ENCODE measurements at places on chromosomes 7 and 10. TPM values are rescaled to one million over a fixed set of nuclear protein-coding genes. Genes with fewer than 3 reads are reported as not detected.

- no peak for DNase-seq
These were observed 28.5 kb downstream of the CHCHD3 start for GRCh38 chr7:133053321-133053891.

The OR6V1 gene
- not detected for polyA plus RNA-seq

DNA sequence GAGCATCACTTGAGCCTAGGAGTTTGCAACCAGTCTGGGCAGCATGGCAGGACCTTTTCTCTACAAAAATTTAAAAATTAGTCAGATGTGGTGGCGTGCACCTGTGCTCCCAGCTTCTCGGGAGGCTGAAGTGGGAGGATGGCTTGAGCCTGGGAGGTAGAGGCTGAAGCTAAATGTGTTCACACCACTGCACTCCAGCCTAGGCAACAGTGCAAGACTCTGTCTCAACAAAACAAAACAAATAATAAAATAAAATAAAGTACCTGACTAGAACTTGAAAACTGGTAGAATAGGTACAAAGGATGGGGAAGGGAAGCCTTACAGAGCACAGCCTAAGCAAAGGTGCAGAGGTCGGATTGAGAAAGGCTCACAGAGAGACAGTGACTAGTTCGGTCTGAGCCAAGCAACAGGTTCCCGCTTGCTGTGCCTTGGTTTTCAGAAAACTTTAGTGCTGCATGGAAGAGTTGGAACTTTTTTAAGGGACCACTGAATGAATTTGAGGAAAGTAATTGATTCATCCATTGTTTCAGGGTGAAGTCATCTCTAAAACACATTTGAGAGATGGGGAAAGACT, 100.1 kb upstream of the STK17A start:
- DNase-seq: no peak

GRCh38 chr10:70540089-70540788, 61.7 kb downstream of the PALD1 start:
- DNase-seq: peak; percentile 87

- no peak for DNase-seq
These were observed 80.3 kb downstream of the SPDYE5 start for GRCh38 chr7:75572396-75572795.

GRCh38 chr7:106485031-106485551, 175.9 kb downstream of the CCDC71L start:
- no peak for DNase-seq

The BRI3 gene
- polyA plus RNA-seq: 108 TPM

DNA sequence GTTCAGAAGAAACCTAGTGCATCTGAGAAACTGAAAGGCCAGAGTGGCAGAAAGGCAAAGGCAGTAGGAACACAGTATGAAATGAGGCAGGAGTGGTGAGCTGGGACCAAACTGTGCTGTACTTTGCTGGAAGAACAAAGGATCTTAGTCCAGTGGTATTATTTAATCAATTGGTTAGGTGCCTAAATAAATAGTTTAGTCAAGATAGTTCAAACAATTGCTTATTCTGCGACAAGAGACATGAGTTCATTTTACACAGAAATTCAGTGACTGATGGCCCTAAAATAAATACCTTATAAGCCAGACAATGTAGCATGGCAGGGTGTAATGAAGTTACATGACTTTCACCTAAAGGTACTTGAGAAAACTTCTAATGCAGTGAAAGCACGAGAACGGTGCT, 181.8 kb upstream of the LRRN3 start:
- DNase-seq: no peak

- no peak for DNase-seq
These were observed 17.9 kb downstream of the PRKCQ start for GRCh38 chr10:6562221-6562620.

The NODAL gene
- not detected for polyA plus RNA-seq

The PAX2 gene
- polyA plus RNA-seq: not detected

The CFAP46 gene
- 4.9 TPM for polyA plus RNA-seq

GRCh38 chr7:21850531-21851285, 95.0 kb downstream of the CDCA7L start:
- DNase-seq: no peak

DNA sequence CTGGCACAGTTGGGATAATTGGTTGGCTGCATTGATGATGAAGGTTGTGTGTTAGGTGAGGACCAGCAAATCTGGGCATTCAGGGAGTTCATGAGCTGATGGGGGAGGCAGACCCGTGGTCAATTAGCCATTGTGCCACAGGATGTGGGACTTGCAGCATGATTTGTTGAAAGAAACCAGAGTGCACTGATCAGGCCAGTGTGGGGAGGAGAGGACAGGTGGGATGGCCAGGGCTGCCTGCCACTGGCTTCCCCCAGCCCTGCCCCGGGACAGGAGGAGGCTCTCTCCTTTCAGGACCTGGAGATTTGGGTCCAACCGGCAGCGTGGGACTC, 4.3 kb downstream of the CLIP2 start:
- DNase-seq: peak; percentile 27

- DNase-seq: peak; percentile 10
These were observed 255.1 kb downstream of the OTUD1 start for GRCh38 chr10:23693925-23694324.

DNA sequence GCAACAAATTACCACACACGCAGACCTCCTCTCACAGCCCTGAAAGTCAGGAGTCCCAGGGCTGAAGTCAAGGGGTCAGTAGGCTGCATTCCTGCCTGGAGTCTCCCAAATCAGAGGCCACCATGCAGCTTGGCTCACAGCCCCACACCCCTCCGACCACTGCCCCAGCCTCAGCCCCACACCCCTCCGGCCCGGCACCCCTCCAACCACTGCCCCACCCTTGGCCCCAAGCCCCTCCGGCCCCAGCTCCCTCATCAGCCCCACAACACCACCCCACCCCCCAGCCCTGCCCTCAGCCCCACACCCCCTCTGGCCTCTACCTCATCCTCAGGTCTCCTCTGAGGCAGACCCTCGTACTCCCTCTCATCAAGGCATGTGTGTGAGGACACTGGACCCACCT, 85.7 kb downstream of the DIP2C start:
- no peak for DNase-seq

DNA sequence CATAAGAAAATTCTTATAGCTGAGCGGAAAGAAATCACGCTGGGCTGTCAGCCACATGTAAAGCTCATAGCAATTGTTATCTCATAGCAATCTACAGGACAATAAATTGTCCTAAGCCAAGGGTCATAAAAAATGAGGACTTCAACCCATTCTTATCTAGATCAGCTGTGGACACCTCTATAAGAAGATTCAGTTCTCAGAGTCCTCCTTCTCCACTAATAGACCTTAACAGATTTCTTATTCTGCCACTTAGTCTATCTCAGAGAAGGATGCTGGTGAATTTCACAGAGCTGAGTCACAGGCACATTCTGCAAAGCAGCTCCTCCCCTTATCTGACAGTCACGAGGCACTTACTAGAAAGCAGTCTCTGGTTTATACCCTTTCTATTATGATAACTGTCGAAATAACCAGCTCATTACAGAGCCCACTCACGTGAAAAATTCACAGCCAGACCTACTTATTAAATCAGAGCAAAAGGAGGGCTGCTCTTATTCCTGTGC, 185.3 kb upstream of the PCLO start:
- peak; percentile 53 for DNase-seq

The VSTM4 gene
- 0.39 TPM for polyA plus RNA-seq

- DNase-seq: peak; percentile 67
These were observed 122.3 kb upstream of the LYZL2 start for GRCh38 chr10:30751678-30752331.

GRCh38 chr7:148702876-148703670, 4.4 kb downstream of the CUL1 start:
- no peak for DNase-seq

DNA sequence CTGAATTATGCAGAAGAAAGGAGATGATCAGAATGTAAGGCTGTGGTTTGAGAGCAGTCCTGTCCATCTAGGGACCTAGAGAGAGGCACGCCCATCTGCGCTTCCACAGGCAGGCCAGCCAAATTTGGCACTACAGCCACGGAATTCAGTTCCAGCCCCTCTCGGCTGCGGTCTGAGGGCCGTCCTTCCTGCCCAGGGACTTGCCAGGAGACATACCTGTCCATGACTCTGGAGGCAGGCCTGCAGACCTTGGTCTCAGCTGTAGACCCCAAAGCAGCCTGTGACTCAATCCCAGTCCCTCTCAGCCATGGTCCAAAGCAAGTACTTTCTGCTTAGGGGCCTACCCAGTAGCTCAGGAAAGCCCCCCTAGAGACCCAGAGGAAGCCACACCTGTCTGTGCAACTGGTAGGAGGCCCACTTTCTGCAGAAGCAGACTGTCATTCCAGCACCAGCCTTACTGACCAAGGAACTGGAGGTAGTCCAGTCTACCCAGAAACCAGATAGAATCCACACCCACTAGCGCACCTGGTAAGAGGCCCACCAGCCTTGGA, 720.9 kb downstream of the PARD3 start:
- DNase-seq: no peak

The C10orf67 gene
- 1.1 TPM for polyA plus RNA-seq

DNA sequence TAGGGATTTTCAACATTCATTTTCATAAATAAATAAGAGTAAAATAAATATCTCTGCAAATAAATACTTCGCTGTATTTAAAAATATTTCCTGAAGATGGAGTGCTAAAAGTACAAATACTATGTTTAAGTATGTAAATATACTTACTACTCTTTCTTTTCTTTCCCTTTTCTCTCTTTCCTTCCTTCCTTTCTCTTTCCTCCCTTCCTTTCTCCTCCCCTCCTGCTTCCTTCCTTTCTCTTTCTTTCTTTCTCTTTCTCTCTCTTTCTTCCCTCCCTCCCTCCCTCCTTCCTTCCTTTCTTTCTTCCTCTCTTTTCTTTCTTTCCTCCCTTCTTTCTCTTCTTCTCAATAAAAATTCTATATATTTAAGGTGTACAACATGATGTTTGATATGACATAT, 496.1 kb downstream of the CCSER2 start:
- no peak for DNase-seq

The PON3 gene
- not detected for polyA plus RNA-seq

The RADIL gene
- 4.3 TPM for polyA plus RNA-seq

GRCh38 chr10:3514691-3515090, 270.3 kb downstream of the KLF6 start:
- DNase-seq: no peak

The GJC3 gene
- polyA plus RNA-seq: not detected

DNA sequence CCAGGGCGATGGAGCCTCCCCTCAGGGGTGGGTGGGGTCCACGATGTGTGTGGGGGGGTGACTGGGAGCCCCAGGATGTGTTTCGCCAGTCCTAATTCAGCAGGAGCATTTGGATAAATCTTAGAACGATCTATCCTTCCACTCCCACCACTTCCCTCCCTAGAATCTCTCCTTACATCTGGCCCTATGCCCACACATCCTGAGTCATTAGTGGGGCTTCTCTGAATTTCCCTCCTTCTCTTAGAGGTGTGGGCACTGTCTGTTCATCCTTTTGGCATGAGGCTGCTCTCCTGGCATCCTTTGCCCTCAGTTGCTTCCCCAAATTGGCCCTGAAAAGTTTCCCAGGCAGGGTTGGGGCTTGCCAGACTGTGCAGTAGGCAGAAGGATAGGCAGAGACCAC, 1.6 kb downstream of the GHRHR start:
- no peak for DNase-seq

The KLHDC10 gene
- polyA plus RNA-seq: 17.8 TPM

DNA sequence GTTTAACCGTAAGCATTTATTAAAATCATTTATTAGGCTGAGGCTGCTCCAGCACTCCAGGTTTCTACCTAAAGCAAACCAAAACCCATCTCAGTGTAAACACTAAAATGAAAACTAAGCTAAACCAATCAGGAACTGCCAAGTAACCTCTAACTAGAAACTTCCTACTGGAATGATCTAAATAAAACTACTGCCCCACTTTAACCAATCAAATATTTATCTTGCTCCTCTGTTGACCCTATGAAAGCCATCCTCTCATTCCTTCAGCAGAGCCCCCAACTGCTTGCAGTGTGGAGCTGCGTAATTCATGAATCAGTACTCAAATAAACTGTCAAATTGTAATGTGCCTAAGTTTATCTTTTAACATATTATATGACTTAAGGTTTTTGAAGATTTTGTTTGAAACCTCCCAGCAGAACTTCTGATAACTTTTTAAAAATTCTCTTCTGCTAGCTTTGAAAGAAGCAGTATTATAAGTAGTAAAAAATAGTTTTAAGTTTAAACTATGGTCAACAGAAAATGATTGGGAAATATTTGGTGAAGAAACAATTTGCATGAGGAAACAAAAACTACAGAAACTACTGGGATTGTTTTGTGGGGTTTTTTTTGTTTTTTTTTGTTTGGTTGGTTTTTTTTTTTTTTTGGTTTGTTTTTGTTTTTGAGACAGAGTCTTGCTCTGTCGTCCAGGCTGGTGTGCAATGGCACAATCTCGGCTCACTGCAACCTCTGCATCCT, 47.4 kb downstream of the GPR37 start:
- DNase-seq: no peak

- DNase-seq: no peak
These were observed 15.4 kb upstream of the MEST start for GRCh38 chr7:130476297-130477150.

GRCh38 chr10:31599626-31600504, 280.8 kb downstream of the ZEB1 start:
- DNase-seq: no peak

DNA sequence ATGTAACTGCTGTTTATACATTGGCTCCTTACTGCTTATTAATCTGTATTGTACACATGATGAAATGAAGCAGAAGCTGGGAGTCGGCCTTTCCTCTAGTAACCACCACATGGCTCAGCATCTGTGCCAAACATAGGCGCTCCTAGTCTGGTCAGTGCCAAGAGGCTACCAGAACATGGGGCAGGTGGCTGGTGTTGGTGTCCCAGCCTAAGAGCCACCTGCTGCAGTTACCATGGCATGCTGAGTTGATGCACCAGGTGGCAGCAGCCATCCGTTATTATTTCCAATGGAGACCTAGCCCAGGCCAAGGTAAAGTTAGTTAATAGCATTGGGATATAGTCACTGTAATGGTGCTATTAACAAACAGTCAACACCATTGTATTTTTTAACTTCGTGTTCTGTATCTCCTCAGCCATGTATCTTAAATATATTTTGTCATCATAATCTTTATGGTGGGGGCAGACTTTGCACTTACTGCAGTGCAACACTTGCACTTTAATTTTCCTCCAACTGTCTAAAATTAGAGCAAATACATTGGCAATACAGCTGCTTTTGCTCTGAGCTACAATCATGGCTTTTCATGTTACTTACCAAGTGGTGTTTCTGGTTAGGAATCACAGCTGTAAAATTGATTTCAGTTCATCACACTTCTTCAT, 33.1 kb downstream of the HBP1 start:
- peak; percentile 64 for DNase-seq

All from SK-N-SH (cell line).